Activated T-cell treated with anti-CD3 and anti-CD28 coated beads for 4 hours (primary cell): ENCODE measurements at places on chromosomes 3 and 15.

DNA sequence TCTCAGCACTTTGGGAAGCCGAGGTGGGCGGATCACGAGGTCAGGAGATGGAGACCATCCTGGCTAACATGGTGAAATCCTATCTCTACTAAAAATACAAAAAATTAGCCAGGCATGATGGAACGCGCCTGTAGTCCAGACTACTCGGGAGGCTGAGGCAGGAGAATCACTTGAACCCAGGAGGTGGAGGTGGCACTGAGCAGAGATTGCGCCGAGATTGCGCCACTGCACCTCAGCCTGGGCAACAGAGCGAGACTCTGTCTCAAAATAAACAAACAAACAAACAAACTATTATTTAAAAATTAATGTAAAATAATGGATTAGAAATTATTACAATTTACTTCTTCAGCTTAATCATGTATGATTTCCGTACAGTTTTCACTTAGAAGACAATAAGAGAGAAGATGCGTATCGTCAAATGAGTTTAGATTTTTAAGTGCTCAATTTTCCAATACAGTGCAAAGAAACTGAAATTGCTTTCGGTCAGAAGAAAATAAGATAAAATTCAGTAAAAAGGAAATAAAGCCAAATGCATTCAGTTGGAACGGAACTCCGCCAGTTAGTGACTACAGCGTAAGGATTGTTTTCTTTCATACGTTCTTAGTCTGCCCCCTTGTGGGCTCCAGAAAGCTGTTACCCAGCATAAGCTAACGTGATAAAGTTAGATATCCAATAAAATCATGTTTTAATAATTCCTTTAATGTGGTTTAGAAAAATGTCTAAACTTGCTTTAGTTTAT, 24.8 kb downstream of the AADAC start:
- peak; percentile 9 for DNase-seq

DNA sequence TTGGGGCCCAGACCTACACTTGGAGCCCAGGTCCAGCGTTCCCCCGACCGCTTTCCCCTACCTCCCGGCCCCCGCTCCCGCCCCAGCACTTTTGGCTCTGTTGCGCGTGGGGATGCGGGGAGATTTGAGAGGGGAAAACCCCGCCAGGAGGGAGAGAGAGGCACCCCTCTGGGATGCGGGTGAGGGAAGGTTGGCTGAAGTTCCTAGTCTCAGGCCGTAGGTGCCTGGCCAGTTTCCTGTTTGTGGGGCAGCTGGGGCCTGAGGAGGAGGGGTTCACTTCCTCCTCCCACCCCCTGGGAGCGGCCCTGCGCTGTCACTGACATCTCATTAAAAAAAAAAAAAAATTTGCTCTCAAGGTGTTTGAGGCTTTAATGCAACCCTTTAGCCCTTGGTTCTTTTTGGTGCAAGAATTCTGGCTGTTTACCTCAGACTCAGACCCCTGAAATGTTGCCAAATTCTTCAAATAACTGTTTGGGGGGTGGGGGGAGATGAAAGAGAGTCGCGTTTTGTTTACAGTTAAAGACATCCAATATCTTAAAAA, 2.6 kb downstream of the FAM43A start:
- no peak for DNase-seq

DNA sequence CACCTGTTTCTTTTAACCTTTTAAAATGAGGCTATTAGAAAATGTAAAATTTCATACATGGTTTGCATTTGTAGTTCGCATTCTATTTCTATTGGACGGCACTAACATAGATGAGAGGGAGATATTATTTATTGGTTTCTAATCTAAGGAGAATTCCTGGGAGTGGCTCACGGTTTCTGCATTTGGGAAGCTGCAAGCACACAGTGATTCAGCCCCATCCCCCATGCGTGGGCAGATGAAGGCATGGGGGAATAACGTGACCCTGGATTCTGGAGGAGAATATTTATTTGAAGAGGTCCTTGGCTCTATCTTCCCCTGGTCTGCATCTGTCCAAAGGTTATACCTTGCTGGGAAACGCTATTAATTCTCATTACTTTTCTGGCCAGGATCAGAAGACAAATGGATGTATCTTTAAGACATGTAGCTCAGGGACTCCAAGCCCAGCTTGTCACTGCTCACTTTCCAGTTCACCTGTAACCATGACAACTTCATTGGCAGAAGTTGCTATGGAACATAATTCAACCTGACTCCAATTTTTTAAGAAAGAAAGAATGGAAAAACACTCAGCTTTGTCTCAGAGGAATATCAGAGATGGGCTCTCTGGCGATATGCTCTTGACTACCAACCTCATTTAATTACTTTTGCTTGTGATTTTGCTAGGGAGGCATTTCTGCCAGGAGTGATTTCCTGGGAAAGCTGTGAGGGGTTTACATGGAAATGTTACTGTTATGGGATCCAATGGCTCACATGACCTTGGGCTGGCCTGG, 27.2 kb upstream of the POMGNT2 start:
- no peak for DNase-seq

GRCh38 chr3:172651936-172652625, 58.8 kb downstream of the NCEH1 start:
- DNase-seq: no peak

GRCh38 chr3:41224120-41224806, 25.0 kb downstream of the CTNNB1 start:
- DNase-seq: no peak

DNA sequence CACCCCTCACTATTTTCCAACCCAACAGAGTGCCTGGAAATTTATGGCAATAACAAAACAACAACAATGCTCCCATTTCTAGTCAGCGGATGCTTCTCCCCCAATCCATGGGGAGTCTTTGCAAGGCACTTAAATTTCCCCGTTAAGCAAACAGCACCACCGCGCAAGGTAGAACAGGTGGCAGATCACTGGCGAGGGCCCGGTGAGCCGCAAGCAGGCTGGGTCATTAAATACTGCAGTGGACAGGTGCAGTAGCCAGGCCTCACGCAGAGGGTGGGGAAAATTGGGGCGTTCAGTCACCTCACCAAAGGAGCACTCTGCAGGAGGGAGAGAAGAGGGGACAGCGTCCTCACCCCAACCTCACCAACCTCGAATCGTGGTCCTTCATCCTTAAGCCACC, 147.5 kb downstream of the NTRK3 start:
- DNase-seq: no peak

DNA sequence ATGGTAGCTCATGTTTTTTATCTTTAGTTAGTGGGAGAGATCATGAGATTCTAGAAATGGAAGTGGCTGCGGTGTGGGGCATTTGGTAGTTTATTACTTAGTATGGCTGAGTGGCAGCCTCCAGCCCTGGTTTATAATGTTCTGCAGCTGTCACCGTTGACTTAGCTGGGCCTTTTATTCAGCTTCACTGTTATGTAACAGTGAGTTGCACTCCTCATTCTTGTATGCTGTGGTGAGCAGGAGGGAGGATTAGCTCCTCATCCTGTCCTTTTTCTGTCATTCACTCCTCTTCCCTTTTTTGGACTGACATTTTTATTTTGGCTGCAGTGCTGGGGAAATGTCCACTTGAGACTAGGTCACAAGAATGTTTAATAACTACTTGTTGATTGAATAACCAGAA, 29.5 kb downstream of the RAD54L2 start:
- no peak for DNase-seq

DNA sequence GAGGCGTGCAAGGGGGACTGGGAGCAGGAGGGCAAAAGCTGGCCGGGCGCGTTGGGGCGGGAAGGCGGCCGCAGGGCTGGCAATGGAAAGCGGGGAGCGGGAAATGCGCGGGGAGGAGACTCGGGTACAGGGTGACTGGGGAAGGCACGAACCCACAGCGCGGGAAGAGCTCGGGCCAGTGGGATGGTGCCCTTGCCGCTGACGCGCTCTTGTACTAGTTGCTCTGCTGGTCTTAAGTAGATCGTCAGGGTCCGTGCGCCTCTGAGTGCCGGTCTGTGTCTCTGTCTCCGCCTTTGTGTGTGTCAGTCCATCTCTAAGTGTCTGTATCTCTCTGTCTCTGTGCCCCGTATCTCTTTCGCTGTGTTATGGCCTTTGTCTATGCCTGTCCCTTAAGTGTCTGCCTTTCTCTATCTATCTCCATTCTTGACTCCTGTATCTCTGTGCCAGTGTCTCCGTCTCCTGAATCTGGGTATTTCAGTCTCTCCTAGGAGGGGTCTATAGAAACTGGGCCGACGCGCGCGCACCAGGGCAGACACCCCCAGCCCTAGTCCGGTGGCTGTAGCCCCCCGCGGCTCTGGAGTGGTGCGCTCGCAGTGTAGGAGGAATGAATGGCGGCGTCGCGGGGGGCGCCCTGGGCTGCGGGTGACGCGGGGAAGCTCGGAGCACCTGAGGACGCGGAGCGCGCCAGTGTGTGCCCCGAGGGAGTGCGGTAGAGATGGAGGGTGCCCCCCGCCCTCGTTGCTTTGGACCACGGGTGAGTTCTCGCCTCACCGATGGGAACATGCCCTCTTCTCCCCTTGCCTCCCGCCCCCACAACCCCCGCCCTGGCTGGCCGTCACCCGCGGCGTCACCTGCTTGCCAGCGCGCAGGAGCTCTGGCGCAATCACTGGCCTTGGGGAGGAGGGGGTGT, 756 bp upstream of the CAMK2N2 start:
- peak; percentile 30 for DNase-seq

- no peak for DNase-seq
Observed at GRCh38 chr3:185330238-185330637, 32.7 kb upstream of the MAP3K13 start.

DNA sequence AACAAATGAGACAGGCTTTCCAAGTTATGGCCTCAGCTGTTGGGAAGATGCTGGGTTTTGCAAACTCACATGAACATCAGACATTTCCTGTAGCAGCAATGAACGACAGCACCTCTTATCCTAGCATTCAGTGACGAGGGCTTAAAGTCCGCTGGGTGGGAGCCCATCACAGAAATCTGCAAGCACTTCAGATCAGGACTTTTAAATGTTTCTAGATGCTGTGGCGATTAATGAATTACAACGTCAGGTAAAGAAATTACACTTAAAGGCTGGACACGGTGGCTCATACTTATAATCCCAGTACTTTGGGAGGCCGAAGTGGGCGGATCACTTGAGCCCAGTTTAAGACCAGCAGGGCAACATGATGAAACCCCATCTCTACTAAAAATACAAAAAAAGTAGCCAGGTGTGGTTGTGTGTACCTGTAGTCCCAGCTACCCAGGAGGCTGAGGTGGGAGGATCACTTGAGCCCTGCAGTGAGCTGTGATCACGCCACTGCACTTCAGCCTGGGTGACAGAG, 3.9 kb downstream of the AEN start:
- no peak for DNase-seq

DNA sequence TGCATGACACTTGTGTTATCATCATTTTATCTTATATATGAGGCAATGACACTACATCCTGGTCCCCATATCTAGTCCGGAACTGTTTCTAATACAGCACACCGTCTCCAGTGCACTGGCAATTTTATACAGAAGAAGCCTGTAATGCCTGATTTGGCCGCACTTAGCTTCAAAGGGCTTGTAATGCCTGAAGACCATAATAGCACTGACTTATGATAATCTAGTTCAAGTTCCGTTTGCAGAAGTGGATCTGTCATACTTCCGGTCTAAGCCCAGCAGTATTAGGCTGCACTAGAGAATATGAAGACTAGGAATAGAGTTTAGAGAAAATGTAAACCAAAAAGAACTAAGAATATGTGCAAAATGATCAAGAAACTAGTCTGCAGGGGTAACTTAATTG, 1.3 kb downstream of the BNIP2 start:
- DNase-seq: no peak

GRCh38 chr3:71247221-71247957, 336.1 kb downstream of the FOXP1 start:
- DNase-seq: no peak

DNA sequence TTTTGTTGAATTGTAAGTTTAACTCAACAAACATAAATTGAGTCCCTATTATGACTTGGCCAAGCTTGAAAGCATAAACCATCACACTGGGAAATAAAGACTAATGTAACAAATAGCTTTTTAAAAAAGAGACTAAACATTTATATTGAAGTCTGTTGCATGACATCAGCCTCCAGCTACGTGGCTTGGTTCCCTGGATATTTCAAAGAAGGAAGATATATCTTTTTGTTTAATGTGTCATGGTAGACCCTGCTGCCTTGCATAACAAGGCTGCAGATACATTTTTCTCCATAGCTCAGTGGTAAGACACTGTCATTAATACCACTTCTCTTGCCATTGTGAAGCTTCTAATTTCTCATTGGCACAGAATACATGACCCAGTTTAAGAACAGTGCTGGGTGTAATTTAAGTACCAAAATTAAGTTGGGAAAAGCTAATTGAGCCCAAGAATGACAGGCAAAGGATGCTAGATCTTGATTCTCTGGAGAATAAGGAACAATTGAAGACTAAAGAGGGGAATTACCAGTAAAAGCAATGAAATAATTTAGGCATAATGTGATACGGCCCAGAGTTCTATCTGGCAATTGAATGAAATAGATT, 14.0 kb downstream of the RCN2 start:
- DNase-seq: no peak

DNA sequence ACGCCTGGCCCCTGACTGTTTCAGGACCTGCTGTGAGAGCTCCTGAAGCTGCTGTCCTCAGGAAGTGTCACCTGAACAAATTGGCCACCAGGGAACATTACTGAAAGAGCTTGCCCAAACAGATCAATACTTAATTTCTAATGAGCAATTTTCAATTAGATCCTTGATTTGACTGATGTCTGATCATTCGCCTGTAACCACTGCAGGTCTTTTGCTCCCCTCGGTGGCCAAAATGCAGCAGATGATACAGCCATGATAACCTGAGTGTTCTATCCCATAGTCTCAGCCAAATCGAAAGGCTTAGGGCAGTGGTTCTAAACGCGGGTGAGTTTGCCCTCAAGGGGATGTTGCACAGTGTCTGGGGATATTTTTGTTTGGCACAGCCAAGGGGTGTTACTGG, 57.6 kb upstream of the MEX3B start:
- no peak for DNase-seq

GRCh38 chr15:101156509-101157159, 95.2 kb downstream of the CHSY1 start:
- DNase-seq: no peak

DNA sequence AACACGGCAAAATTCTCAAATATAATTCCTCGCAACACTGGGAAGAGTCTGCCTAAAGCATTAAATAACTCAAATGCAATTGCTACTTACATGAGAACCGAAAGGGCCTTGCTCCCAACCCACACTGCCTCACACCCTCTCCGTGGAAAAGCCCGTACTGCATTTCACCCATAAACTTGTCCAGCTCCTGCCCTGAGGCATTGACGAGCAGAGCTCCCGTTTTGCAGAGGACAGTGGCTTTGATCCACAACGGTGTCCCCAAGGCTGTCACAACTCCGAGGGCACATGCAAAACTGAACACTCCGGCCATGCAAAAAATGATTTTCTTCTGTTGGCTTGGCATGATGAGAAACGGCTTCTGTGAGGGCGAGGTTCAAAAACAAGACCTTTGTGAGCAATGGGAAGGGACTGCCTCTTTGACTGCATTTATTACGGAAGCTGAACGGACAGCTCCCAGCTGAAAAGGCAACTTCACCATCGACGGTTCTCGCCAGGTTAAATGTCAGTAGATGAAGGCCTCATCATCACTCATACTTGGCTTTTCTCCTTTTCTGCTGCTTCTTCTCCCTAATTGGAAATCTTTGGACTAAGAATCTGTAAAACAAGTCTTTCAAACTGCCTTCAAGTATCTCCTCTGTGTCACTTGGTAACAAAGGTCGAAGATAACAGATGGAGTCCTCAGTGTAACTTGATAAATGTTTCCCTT, at the start of gene CLRN1:
TSS of gene CLRN1 (minus strand) at position 362 of the 706 bp plus-strand sequence. CDS start at position 343, 19 bp downstream.
- no peak for DNase-seq

- DNase-seq: no peak
Observed at GRCh38 chr3:10599444-10599843, 94.1 kb upstream of the ATP2B2 start.

GRCh38 chr3:14540821-14541385, 761 bp upstream of the GRIP2 start:
- no peak for DNase-seq

- DNase-seq: no peak
Observed at GRCh38 chr15:101169495-101170071, 82.3 kb downstream of the CHSY1 start.

- DNase-seq: no peak
Observed at GRCh38 chr15:51841406-51842040, 12.1 kb downstream of the TMOD3 start.
